ENCODE measurements at places on chromosomes 11 and 22. TPM values are rescaled to one million over a fixed set of nuclear protein-coding genes. Genes with fewer than 3 reads are reported as not detected.

Gene IGSF9B
- 28.1 TPM for total RNA-seq

Gene MMP27
- total RNA-seq = not detected

Gene OR8G1
- total RNA-seq = not detected

Gene USH1C
- not detected for total RNA-seq

Gene ZNF214
- total RNA-seq = 4.0 TPM

Gene NPAS4
- 0.27 TPM for total RNA-seq

Measured in gastroesophageal sphincter (tissue), 4 donors.